MG63 (cell line): ENCODE measurements at places on chromosomes 4 and X. TPM values are rescaled to one million over a fixed set of nuclear protein-coding genes. Genes with fewer than 3 reads are reported as not detected.

GRCh38 chr4:7973545-7973981 lies 33.9 kb upstream of the AFAP1 start:
- DNase-seq = peak; percentile 47

- no peak for DNase-seq
Observed at GRCh38 chr4:118732591-118733330, 47.6 kb downstream of the METTL14 start.

GRCh38 chr4:161929956-161930355 lies 233.8 kb downstream of the FSTL5 start:
- DNase-seq = no peak

DNA sequence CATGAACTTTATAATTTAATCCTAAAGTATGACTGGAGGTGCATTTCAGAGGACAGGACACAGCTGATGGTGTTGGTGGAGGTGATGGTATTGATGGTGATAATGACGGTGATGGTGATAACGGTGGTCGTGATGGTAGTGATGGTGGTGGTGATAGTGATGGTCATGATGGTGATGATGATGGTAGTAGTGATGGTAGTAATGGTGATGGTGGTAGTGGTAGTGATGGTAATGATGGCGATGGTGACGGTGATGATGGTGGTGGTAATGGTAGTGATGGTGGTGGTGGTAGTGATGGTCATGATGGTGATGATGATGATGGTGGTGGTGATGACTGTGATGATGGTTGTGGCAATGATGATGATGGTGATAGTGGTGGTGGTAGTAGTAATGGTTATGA lies 40.4 kb downstream of the SLC2A9 start:
- no peak for DNase-seq

GRCh38 chr4:170007113-170007512 lies 19.1 kb downstream of the MFAP3L start:
- no peak for DNase-seq

SSX1 gene
- total RNA-seq = not detected in 2 replicates

GRIA2 gene
- not detected in 2 replicates for total RNA-seq
